ENCODE measurements at places on chromosomes 1 and 21. TPM values are rescaled to one million over a fixed set of nuclear protein-coding genes. Genes with fewer than 3 reads are reported as not detected.

The KIAA0040 gene
- total RNA-seq: 9.2 TPM

DNA sequence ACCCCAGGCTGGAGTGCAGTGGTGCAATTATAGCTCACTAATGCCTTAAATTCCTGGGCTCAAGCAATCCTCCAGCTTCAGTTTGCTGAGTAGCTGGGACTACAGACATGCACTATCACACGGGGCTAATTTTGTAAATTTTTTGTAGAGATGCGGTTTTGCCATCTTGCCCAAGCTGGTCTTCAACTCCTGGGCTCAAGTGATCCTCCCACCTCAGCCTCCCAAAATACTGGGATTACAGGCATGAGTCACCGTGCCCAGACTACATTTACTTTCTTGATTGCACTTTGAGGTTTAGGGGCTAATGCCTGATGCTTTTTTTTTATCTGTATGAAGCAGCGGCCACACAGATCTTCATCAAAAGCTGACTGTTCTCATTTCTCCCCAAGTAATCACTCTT lies 124.6 kb downstream of the KIF26B start:
- DNase-seq: no peak

GRCh38 chr1:218439541-218440295 lies 94.6 kb downstream of the TGFB2 start:
- DNase-seq: peak; percentile 58

The ADGRB2 gene
- 13.1 TPM for total RNA-seq

Data from endodermal cell (in vitro differentiated cells).